ENCODE measurements at places on chromosomes 5 and 9.

DNA sequence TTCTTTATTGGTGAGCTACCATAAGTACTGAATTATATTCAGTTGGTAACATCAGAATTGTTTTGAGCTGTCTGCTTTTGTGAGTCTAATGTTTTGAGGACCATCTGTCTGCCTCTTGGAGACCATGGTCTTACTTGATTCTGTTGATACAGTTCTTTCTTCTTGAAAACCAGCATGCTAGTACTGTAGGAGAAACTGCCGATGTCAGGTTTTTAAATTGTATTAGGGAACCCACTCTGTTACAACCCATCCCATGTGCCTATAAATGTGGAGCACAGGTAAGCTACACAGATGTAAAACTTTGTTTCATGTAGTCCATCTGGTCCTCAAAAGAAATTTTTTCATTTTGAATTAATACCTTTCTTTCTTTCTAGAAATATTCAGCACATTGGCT, 103.4 kb upstream of the DMRTA1 start:
- DNase-seq: no peak

- no peak for DNase-seq
These were observed 71.0 kb downstream of the BRINP1 start for GRCh38 chr9:119298076-119298853.

DNA sequence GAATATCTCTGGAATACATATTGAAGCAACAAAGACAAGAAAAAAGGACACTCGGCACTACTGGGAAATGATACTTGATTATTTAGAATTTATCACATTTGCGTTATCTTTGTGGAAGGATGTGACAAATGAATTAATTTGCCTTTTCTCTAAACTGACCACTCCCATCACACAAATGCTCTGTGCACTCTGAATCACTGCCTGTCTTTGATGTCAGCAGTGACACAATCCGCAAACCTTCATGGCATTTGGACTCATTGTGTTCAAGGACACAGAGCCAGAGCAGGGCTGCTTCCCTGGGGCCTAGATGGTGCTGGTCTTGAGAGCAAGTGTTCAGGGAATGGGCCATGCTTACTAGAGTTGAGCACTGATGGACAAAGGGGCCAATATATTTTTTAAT, 4.9 kb upstream of the KIF4B start:
- DNase-seq: no peak

DNA sequence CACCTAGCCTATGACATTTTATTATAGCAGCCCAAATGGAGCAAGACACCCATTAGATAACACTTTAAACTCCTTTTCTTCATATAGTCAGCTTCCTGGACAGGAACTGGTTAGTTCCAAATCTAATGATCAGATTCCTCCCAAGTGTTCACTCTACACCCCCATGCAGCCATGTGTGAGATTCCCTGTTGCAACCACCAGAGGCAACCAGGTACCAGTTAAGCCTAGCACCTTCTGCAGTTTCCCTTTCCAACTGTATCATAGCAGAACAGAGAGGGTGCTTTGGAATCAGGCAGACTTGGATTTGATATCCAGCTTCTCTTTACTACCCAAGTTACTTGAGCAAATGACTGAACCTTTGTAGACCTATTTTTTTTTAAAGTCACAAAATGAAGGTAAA, 296.6 kb upstream of the PCSK5 start:
- no peak for DNase-seq

DNA sequence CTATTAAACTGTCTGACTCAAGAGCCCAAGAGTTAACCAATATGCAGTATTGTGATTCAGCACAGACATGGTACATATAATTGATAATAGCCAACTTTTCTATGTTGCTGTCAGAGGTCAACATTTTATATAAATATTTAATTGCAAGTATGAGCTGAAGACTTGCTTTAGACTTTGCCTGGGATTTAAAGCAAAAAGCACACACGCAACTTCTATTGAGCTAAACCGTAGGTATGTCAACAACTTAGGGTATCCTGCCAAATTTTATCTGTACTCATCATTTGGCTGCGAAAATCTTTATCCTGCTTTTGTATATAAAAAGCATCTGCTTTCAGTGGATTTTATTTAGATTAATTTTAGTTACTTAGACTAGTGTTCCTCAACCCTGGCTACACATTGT, 27.4 kb downstream of the UHRF2 start:
- DNase-seq: no peak

DNA sequence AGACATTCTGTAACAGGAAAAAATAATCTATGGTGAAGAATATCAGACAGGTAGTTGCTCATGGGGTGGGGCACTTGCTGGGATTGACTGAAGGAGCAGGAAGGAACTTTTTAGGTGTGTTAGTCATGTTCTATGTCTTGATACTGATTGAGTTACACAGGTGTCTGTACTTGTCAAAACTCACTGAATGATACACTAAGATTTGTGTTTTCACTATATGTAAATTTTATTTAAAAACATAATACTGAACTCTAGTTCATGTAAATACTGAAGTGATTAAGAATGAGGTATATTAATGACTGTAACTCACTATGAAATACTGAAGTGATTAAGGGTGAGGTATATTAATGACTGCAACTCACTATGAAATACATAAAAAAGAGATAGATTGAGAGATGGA, 28.5 kb downstream of the IL6ST start:
- no peak for DNase-seq

GRCh38 chr5:11491404-11492075, 412.7 kb downstream of the CTNND2 start:
- no peak for DNase-seq

- DNase-seq: no peak
These were observed 281.0 kb upstream of the IRX2 start for GRCh38 chr5:3032513-3032912.
